ENCODE measurements at places on chromosomes 13 and 19. TPM values are rescaled to one million over a fixed set of nuclear protein-coding genes. Genes with fewer than 3 reads are reported as not detected.

DNA sequence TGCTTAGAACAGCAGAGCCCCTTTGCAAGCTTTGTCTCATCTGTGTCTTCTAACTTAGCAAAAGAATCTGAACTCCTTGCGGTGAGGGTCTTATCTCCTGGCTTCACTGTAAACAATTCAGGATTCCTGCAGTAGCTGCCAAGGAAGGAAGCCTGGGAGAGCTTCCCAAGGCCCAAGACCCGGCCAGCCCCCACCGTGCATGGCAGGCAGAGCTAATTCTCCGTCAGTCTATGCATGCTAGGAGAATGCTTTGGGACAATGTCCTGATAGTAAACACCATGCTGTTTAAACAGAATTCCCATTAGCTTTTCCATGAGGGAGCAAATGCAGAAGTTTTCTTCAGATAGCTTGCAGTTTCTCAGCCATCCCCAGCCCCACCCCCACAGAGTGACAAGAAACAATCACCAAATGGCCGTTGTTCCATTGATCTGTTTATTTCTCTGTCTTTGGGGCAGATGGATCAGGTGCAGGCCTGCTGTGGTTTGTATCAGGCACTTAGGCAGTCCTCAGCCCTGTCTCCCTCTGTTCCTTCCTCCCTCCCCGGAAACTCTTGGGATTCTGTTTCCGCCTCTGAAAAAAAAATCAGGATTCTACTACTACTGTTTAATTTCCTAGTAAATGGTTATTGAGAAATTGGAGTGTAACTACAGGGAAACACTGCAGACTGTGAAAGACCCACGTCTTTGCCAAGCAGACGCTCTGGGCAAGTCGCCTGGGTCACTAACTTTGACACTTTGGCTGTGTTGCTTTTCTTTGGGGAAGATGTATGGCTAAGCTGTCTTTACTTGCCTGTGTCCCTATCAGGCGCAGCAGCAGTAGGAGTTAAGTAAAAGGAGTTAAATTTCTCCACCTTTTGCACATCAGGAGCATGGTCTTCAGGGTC is 40.7 kb upstream of the SPATA13 start:
- DNase-seq = no peak

- no peak for DNase-seq
Measured at GRCh38 chr13:42009057-42009456, 39.4 kb upstream of the DGKH start.

DNA sequence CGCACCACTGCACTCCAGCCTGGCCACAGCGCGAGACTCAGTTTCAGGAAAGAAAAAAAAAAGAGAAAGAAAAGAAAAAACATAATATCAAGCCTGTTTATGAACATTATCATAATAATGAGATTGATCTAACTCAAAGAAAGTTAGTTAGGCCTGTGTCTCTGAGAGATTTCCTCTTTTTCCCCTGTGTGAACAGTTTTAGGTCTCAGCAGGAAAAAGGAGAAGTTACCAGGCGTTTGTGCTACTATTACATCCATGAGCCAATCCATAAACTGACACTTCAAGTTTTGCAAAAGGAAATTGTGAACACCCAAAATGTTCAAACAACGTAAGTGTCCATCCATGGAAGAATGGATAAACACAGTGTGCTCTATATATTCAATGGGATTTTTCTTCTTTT is 3.8 kb downstream of the TARM1 start:
- DNase-seq = no peak

GRCh38 chr13:25602176-25602575 is 230.4 kb downstream of the ATP8A2 start:
- DNase-seq = no peak

- no peak for DNase-seq
Measured at GRCh38 chr13:107065036-107065435, 497.1 kb upstream of the ARGLU1 start.

DNA sequence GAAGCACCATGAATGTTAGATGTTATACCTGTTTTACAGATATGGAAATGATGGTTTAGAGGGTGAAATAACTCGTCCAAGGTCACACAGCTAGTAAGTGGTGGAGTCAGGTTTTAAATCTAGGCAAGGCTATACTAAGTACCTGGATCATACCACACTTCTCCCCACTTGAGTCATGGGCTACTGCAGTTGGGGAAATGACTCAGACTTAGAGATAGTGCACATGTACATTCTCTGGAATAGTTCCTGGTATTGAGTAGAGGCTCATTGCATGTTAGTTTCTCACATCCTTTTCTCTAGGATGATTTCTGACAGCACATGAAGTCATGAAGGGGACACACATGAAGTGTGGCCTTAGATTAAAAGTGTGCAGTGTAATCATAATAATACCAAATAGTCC is 76.2 kb upstream of the TNFSF11 start:
- no peak for DNase-seq

The PSG7 gene
- not detected for total RNA-seq

DNA sequence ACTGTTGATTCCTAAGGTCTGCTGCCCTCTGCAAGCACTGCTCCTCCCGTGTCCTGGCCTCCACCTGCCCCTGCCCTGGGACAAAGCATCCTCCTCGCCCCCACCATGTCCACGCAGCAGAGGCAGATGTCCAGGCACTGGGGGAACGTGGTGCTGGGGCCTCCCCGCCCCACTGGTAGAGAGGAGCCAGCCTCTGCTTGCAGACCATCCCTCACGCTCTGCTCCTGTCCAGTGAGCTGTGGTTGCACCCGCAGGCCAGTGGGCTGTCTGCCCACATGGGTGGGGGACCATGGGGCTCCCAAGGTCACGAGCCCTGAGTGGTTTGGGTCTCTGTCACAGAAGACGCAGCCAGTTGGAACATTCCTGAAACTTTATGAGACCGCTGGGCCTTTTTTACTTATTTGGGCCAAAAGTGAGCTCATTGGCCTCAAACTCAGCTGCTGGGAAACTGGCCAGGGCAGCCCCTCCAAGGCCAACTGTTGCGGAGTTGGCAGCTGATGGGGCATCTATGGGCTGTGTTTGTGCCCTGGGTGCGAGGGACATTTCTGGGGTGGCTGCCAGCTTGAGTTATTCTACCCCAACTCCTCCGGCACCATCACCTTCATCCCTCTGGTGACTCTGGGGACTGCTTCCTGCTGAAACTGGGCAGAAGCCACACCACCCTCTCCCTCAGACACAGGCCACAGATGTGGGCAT is 64.8 kb upstream of the F7 start:
- no peak for DNase-seq

DNA sequence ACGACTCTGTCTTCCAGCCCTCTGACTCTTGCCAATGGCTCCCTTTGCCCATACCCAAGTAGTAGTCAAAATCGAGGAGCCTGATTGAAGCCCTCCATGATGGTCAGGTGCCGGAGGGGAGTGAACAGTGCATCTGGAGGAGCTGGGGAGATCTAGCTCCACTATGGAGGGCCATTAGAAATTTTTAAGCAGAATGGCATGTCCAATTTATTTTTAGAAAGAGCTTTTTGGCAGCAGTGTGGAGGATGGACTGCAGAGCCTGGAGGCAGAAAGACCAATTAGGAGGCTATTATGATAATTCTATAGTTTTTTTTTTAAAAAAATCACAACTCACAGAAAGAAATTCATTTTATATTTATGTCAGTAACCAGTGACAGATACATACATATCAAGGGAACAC is 92.7 kb upstream of the SLC7A1 start:
- no peak for DNase-seq

The C5AR2 gene
- not detected for total RNA-seq

The ATP1A3 gene
- total RNA-seq = 5.6 TPM

DNA sequence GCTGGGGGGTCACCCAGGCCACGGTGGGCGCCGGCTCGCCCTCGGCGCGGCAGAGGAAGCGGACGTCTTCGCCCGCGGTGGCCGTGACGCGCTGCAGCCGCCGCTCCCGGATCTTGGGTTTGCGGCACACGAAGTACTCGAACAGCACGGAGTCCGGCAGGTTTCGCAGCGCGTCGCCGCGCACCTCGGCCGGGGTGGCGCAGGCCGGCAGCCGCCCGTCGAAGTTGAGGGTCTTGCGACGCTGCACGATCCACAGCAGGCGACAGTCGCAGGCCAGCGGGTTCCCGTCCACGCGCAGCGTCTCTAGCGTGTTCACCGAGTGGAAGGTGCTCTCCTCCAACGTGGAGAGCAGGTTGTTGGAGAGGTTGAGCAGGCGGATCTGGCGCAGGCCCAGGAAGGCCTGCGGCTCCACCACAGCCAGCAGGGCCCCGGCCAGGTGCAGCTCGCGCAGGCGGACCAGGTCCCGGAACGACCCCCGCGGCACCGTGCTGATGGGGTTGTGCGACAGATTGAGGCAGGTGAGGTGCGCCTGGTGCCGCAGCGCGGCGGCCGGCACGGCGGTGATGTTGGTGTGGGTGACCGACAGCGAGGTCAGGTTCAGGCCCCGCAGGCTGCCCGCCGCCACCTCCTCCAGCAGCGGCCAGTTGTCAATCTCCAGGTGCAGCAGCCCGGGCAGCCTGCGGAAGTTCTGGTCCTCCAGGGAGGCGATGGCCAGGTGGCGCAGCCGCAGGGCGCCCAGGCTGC is 8.6 kb upstream of the PEAK3 start:
- no peak for DNase-seq

DNA sequence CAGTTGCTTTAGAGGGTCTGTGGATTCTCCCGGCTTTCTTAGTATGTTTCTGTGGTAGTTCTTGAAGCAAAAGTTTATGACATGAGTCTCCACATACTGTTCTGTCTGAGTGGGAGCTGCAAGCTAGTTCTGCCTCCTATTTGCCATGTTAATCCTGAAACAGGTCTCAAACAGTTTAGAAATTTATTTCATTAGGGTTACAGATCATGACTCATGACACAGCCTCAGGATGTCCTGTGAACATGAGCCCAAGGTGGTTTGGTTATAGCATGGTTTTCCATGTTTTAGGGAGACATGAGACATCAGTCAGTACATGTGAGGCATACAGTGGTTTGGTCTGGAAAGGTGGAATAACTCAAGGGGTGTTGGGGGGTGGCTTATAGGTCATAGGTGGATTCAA is 77.5 kb downstream of the FNDC3A start:
- DNase-seq = no peak

- DNase-seq = no peak
Measured at GRCh38 chr13:38693168-38693567, 6.3 kb downstream of the FREM2 start.

The CILP2 gene
- 0.74 TPM for total RNA-seq

DNA sequence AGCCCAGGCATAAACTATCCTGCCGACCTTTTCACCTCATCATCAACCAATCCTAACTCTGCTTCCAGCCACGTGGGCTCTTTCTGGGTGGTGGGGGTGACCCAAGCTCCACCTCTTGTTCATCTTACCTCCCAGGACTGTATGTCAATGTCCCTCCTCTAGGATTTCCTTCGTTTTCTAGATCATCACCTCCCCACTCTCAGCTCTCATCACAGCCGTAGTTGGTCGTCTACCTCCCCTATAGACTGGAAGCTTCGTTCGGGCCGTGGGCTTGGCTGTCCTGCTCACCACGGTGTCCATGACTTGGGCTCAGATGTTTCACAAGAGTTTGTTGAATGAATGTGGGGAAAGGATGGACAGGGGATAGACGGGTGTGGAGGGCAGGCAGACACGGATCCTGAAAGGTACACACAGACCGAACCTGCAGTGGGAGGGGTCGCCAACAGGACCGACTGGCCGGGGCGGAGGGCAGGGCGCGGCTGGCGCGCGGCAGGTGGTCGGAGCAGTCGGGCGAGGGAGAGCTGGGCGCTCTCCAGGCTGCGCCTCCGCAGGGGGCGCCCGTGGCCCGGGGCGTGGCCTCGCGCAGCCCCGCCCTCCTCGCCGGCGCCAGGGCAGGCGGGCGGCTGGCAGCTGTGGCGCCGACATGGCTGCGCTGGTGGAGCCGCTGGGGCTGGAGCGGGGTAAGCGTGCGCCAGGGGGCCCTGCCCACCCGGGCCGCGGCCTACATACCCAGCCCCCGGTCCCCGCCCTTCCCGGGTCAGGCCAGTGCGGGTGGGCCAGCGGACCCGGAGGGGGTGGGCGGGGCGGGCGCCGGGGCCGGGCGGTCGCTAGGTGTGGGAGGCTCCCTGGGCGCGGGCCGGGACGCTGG is at the start of gene LIN7B:
Gene LIN7B (plus strand): TSS at position 609 of the 868 bp plus-strand sequence. CDS start 35 bp downstream, at position 644.
- no peak for DNase-seq
